AG09319 (cell line): ENCODE measurements at places on chromosomes 12 and 14.

DNA sequence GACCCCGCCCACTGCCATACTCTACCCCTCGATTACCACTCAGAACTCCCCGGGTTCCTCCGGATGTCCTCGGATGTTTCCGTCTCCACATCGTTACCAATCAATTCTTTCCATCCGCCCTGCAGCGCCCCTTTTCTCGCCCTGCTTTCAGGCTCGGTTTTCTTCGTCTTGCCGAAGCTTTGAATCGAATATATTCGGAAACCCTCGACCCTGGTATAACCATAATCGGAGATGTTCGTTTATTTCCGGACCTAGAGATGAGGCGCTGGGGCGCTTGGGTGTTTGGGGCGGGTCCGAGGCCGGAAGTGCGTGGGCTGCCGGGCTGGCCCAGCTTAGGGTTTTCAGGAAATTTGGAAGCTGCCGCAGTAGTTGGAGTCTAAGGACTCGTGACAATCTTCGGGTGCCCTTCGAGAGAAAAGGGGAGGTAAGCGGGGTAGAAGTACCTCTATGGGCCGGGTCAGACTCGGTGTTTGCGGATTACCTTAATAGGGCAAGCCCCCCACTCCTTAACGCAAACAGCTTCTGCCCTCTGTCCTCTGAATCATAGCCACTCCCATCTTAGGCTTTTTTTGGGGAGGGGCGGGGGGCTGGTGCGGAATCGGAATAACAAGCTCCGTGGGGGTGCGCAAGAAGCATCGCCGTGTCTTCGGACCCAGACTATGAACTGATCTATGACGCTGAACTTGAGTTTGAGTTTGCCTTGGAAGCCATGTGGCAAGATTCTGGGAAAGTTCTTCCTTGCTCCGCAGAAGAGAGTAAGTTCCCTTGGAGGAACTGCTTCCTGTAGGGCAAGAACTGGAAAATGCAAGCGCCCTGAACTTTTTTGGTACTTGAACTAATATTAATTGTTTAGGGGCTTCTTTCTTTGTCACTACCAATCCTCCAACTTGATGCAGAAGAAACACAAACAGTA, at the start of gene C14orf119:
Gene C14orf119 (plus strand): TSS at position 310 of the 913 bp plus-strand sequence. CDS start 2,154 bp downstream, outside the sequence.
- peak; percentile 98 for DNase-seq

DNA sequence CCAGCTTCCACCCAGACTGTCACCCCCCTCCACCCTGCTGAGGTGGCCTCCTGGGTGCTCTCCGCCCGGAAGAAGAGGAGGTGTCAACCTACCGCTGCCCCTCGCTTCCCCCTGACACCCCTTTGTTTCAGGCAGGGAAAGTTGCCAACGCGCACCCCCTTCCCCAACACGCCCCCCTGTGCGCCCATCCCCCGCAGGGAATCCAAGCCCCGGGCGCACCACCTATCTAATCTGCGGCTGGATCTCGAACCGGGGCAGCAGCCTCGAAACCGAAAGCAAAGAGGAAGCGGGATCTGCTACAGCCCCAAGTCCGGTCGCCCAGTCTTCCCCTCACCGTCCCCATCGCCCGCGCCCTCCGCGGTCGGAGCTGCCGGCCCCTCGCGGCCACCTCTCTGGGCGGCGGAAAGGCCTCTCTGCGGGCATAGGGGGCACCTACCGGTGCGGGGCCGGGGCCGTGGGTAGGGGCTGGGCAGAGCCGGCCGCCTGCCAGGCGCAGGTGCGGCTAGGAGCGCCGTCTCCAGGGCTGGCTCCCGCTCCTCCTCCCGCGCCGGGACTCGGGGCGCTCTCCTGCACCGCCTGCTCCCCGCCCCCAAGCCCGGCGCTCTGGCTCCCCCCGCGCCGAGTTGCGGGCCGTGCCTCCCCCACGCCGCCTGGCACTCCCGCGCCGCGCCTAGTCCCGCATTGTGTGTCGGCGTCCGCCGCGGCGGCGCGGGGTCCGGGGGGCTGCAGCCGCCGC, 18.3 kb upstream of the PLEKHH1 start:
- no peak for DNase-seq

- peak; percentile 34 for DNase-seq
These were observed 16.5 kb downstream of the HEBP1 start for GRCh38 chr12:12983420-12984035.

GRCh38 chr12:25705261-25705660, 152.2 kb upstream of the LMNTD1 start:
- DNase-seq: no peak

GRCh38 chr14:100424504-100425428, 101.6 kb downstream of the SLC25A47 start:
- DNase-seq: no peak

GRCh38 chr12:3217683-3218079, 140.5 kb downstream of the TSPAN9 start:
- DNase-seq: no peak

GRCh38 chr12:113697651-113698509, 226.2 kb upstream of the LHX5 start:
- no peak for DNase-seq

- DNase-seq: no peak
These were observed 276.5 kb upstream of the AMIGO2 start for GRCh38 chr12:47356129-47356700.

DNA sequence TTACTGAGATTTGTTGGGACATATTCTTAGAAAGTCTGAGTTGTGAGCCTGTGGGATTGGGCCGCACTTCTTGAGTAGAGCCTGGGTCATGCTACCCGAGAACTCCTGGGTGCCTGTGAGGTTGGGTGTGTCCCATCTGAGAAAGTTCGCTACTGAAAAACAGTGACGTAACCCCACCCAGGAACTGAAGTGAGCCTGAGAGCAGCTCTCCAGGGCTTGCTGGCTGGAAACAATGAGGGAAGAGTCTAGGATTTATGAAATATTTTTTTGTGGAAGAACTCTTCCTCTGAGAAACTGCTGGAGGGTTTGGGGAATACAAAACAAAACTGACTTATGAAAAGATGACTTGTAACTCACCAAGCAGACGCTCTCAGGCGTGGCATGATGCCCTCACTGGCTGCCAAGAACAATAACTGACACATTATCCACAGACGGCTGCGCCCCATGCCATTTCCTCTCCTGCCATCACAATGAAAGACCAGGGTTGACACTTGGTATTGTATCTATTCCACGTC, 69.2 kb downstream of the RASSF3 start:
- DNase-seq: no peak

DNA sequence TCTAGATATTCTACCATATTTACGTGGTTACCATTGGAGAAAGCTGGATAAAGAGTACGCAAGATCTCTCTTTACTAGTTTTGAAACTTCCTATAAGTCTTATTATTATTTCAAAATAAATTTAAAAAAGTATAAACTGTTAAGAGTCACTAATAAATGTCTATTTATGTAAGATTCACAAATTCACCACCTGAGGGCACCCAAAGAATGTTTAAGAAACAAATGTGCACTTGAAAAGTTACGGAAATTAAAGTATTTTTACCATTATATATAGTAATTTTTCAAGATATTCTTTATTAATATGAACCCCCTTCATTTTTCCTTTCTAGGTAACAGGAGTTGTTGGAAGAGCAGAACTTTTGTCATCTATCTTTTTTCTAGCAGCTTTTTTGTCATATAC, 11.9 kb downstream of the TMTC3 start:
- peak; percentile 28 for DNase-seq

GRCh38 chr12:90833228-90833627, 121.7 kb downstream of the CCER1 start:
- no peak for DNase-seq

- no peak for DNase-seq
These were observed 17.1 kb downstream of the OR10G2 start for GRCh38 chr14:21617614-21618013.

DNA sequence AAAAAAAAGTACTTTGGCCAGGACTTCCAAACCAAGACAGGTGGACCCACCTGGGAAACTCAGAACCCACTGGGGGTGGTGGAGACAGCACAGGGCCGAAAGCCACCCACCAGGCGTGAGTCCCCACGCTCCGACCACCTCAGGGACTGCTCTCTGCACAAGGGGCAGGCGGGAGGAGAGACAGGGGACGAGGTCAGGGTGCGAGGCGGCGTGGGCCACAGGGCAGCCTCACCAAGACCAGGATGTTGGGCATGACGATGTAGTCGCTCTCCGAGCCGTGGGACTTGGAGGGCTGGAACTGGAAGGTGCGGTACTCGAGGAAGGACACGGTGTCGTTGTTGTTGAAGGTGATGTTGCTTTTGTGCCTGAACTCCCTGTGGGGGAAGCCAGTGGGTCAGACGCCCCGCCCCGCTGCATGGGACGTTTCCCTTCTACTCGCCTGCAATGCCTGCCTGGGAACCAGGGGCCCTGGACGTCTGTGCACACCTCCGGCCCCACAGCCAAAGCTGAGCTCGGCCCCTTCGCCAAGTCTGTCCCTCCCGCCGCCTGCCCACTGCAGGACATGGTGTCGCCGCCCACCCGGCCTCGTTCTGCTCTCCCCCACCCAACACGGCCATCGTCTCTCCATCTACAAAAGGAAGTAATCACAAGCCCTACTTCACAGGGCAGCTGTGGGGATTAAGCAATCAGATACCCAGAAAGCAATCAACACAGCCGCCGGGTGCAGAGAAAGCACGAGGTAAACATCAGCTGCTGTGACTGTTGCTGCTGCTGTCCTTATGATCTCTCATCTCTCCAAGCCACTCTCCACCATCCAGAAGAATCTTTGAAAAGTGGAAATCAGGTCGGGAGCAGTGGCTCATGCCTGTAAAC, 48.7 kb downstream of the SCARB1 start:
- DNase-seq: no peak

DNA sequence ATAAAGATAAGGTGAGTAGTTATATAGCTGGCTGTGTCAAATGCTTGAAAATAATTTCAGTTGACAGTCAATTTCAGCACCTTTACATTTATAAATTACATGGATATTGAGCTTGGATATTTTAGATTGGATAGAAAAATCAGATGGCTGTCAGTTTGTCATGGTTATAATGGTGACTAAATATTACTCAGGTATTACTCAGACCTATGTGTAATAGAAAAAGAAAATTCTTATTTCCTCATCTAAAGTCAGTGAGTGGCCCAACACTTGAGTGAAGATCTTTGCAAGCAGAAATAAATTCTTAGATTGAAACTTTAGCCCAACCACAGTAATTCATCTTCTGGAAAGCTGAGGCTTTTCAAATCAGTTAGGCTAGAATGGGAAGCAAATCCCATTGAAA, 354.4 kb downstream of the NAV3 start:
- no peak for DNase-seq
